NCI-H1092 (cell line): ENCODE measurements at places on chromosomes 6 and 20.

GRCh38 chr20:58102744-58103516 lies 125.5 kb downstream of the ANKRD60 start:
- no peak for DNase-seq

DNA sequence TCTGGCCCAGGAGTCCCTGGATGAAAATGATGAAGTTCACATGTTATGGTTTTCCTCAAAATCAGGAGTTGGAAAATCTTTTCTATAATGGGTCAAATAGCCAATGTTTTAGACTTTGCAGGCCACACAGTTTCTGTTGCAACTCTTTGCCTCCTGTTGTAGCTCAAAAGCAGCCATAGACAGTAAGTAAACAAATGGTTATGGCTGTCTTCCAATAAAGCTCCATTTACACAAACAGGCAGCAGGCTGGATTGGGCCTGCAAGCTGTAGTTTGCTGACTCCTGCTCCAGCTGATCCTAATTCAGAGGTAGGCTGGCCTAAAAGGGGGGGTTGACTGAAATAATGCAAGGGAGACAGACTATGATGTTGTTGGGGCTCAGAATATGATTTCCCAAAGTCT lies 33.0 kb downstream of the METTL24 start:
- peak; percentile 42 for DNase-seq

GRCh38 chr6:158168040-158168289 lies at the start of gene SERAC1:
SERAC1 (minus strand) TSS chr6:158168262; CDS start chr6:158158363, 9,899 bp downstream.
- no peak for DNase-seq

DNA sequence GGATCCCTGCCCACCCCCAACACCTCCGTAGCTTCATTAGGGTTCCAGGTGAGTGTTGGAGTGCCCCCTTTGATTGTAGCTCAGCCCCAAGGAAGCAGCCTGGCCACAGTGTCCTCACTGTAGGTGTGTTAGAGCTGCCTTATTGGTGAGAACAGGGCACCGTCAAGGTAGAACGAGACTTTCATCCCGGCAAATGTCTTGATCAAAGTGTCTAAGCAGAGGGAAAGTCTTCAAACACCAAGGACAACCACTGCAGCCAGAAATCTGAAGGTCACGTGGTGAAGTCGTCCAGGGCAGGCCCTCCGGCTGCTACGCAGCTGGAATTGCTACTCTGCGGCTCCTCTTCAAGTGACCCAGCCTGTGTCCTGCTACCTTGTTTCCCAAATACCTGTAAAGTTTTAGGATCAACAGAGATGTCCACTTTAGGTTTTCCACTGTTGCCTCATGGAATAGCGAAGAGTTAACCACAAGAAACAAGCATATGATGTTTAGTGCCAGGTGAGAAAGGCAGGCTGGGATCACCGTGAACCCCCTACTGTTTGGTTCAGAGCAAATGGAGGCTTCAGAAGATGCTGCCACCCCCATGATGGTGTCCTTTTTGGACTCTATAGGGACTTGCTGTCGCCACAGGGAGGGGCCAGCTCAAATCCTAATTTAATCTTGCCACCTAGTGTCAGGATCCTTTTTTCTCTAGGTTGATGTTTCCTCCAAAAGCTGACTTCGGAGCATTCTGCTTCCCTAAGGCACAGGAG lies 1.7 kb upstream of the DLL1 start:
- peak; percentile 36 for DNase-seq

DNA sequence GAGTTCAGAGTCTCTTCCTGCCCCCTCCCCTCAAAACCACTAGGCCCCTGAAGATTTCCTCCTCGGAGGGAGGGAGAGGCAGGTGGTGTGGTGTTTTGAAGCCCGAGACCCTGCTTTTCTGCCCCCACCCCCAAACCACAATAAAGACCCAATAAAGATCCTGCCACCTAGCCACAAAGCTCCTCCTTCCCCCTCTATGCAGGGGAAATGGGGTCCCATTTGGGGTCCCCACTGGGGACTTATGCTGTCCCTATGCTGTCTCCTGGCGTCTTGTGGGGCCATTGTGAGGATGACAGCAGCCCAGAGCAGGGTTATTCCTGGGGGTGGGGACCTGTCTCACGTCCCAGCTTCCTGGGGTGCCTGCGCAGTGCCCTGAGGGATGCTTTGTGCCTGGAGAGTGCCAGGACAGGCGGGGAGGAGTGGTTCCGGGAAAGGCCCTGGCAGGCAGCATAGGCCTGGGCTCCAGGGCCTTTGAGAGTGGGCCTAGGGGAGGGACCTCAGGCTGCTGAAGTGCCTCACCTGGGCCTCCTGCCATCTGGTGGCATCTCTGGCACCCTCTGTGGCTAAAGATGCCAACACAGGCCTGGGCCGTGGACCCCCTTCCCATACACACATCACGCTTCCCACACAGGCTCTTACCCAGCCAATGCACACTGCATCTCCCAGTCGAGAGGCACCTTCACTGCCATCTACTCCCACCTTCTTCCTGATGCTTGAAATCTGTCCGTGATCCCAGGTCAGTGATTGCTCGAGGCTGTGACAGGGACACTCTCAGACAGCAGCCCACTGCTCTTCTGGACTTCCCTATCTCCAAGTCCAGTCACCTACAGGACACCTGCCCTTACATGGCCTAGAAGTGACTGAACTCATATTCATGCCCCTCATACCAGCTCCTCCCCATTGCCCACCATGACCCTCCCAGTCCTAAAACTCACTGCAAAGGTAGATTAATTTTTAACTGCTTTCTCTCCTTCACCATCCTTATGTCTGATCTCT lies 7.9 kb upstream of the ARMC12 start:
- DNase-seq: no peak

GRCh38 chr6:4941782-4942672 lies 61.8 kb downstream of the RPP40 start:
- DNase-seq: no peak

DNA sequence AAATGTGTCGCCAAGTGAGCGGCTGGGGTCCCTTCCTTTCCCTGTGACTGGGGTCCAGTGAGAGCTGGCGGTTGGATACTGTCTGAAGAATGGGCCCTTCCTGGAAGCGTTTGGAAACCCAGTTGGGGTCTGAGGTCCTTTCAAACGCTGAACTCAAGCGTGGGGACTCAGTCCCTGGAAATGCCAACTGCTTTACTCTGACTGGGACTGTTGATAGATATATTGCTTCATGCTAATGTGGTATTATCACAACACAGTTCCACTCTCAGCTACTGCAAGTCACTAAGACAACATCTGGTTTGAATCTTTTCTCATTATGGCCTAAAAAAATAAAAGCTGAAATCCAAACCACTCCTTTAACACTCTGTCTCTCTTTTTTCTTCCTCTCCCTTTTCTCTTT lies 23.7 kb upstream of the PSMF1 start:
- DNase-seq: no peak

DNA sequence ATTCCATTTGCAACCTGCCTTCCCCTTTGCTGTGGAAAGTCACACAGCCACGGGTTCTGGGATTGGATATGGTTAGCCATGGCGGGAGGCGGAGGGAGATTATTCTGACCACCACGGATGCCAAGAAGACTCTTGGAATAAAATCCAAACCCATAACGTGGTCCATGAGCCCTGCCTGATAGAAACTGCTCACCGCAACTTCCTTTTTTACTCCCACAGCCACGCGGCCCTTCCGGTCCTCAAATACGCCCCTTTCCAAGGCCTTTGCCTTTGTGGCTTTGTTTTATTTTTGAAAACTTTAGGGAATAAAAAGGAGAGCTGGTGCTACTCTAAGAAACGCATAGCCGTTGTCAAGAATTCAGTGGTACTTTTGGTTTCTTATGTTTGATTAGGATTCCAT lies 602.5 kb upstream of the CDH4 start:
- no peak for DNase-seq

GRCh38 chr20:44209686-44210405 lies 725 bp downstream of the OSER1 start:
- DNase-seq: no peak

DNA sequence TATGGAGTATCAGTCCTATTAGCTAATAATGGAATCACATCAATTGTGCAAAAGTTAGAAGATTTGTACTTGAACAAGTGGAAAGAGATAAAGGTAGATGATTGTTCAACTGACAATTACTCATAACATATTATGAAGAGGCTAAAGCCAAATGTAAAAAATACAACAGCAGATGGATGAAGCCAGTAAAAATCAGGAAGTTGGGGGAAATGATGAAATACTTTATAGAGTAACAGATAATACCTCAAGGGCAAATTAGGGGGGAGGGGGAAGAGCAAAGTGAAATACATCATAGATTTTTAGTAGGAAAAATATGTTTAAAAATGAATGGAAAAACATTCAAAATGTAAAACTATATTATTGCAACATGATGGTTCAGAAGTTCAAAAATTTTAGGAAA lies 114.0 kb downstream of the PDSS2 start:
- no peak for DNase-seq

DNA sequence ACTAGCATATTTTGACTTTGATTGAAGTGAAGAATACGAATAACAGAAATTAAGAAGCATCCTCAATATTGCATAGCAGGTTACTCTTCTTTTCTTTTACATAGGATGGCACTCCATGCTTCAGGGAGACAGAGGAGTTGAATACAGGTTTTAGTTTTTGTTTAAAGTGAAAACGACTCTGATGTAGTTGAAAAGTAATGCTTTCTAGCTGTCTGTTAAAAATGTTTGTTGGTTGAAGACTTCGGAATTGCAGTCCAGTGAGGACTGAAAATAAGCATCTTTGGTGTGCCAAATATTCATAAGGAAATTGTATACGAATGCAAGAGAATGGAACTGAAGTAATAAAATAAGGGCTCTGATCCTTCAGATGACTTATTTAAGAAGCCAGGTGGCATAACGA lies 618 bp upstream of the SLC16A10 start:
- DNase-seq: no peak

DNA sequence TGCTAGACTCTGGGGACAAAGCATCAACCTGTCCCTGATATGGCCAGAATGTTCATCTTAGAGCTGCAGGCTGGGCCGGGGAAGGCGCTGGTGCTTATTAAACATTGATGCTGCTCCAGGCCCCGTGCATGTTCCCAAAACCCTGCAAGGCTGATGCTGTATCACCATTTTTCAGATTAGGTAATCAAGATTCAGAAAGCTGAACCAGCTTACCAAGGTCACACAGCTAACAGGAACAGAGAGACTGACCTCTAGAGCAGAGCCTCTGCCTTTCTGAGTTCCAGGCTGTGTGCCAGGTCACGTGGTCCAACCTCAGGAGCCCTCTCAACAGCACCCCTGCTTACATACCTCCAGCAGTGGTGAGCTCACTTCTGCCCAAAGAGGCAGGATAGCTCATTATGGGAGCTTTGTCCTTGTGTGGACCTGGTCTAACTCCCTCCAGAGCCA lies 16.1 kb upstream of the VSTM2L start:
- no peak for DNase-seq

DNA sequence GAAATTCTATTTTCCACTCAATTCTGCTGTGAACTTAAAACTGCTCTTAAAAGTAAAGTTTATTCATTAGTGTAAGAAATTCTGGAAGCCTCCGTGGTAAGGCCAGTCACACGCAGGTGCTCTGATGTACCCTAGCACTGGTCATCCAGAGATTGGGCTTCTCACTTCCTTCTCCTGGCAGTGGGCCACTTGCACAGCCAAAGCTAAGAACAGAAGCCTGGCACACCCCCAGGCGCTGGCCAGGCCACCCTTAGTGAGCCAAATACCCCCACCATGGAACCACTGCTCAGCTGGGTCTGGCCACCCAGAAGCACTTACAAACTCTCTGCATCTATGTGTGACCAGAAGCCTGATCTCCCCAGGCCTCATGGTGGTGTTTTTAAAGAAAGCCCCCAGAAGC lies 35.3 kb upstream of the ARFGEF2 start:
- no peak for DNase-seq

DNA sequence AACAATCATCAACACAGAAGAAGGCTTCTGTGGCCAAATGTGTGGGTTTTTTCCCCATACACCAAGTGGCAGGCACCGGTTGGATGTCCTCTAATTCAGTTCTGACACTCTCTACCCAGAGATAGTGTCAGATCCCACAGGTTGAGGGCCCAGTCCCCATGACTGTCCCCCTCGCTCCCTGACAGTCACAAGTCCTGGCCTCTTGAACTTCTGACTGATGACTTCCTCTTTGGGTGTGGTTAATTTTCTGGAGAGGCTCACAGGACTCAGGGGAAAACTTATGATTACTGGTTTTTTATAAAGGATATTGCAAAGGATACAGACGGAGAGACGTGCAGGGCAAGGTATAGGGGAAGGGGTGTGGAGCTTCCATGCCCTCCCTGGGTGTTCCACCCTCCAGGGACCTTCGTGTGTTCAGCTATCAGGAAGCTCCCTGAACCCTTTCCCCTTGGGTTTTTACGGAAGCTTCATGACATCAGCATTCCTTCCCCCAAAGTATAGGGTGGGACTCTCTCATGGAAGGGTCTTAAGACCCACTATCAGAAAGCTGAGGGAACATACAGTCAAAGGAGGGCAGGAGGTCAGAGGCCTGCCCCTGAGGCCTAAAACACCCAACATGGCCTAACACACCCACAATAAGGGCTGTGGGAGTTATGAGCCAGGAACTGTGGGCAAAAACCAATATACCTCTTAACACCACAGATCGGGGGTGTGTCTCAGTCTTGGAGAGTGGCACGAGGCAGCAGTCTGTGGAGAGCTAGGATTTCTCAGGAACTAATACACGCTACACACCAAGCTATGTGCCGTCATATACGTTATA lies 33.3 kb downstream of the FARS2 start:
- DNase-seq: no peak

DNA sequence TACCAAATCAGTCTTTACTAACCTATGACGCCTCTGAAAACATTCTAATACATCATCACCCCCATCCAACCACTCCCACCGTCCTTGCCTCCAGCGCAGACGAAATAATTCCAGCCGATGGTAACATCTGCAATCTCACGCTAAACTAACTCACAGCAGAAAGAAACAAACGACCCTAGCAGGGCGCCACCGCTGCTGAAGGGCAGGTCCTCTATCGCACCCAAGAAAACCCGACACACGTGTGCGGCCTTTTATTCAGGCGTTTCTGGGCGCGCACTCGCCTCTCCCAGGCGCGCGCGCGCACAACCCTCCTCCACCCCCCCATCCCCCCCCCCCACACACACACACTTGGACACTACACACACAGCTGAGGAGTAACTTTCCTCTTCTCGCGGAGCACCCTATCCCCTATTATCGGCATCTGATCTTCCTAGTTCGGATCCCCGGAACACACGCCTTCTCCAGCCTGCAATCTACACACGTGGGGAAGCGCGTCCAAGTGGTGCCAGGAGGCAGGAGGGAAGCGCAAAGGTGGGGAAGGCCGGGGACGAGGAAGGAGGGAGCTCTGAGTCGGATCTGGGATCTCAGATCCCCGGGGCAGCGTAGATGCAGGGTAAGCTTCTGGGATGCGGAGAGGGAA lies 1.4 kb downstream of the GFOD1 start:
- DNase-seq: no peak

GRCh38 chr6:3276174-3277167 lies 17.7 kb downstream of the PSMG4 start:
- no peak for DNase-seq
